Stimulated activated CD8-positive, alpha-beta memory T cell treated with anti-CD3 and anti-CD28 coated beads, Interleukin-4, amount 100 ng/mL, for 48 hours (primary cell): ENCODE measurements at places on chromosomes 16 and 17.

- no peak for DNase-seq
Measured at GRCh38 chr16:87486713-87487247, 6.0 kb downstream of the ZCCHC14 start.

DNA sequence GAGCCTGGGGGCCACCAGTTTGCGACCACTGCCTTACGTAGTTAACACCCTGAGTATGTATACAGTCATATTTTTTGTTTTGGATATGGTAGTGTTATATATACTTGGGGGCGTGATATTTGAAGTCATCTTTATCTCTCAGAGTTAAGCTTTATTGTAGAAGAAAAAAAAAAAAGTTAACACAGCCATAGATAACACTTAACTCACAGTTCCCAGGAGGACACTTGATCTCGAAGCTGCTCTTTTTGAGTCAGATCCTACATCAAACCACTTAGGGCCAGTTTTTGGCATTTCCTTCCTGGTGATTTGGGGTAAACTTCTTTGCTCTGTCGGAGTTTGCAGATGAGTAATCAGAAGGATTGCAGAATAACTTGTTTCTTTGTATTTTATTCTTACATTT is 5.8 kb downstream of the ITPRIPL2 start:
- DNase-seq: no peak

DNA sequence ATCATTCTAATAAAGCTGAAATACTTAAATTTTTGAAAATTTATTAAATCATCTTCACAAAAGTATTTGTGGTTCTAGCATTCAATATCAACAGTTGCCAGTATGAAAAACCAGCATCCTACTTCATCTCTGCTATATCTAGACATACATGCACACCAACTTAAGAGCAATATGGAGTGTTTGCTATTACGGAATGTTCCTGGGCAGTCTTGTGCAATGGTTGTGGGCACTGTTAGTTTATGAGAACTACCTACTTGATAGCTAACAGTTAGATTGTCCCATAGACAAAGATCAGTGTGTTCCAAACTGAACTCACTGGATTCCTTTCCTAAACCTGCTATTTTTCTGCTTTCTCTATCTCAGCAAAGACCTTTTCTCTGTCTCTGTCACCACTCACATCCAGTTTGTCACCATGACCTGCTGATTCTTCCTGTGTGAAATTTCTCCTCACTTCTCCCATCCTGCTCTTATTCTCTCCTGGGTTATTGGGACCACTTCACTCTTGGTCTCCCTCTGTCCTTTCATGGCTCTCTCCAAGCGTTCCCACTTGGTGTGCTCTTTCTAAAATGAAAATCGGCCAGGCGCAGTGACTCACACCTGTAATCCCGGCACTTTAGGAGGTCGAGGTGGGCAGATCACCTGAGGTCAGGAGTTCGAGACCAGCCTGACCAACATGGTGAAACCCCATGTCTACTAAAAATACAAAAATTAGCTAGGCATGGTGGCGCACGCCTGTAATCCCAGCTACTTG is 27.7 kb downstream of the CNTROB start:
- DNase-seq: no peak

- DNase-seq: no peak
Measured at GRCh38 chr16:354971-355461, 2.5 kb upstream of the AXIN1 start.

DNA sequence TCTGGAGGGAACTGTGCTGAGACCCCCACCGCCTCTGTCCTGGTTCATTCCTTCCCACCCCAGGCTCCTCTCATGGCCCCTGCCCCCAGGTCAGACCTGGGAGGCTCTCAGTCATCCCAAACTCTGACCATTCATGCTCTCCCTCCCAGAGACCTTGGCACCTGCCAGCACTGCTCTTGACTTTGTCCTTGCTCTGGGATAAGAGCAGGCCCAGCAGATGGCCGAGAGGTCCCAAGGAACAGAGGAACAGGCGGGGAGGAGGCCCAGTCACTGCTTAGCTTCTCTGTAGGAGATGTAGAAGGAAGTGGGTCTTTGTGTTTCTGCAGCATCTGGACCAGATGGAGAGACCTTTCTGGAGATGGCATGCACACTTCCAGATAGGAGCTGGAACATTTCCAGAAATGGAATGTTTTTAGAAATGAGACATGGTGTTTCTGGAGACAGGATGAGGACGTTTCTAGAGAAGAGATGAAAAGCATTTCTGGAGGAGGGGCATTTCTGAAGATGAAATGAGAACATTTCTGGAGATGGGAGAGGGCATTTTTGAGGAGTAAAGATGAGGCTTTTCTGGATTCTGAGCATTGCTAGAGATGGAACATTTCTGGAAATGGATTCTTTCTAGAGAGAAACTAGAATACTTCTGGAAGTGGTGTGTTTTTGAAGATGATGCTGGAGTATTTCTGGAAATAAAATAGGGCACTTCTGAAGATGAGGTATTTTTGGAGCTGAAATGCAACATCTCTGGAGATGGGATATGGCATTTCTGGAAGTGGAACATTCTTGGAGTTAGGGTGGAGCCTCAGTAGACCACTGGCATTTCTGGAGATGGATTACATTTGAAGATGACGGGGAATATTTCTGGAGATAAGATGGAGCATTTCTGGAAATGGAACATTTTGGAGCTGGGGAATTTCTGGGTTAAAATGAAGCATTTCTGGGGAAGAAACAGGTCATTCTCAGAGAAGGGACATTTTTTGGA is 55.2 kb downstream of the RAI1 start:
- no peak for DNase-seq

DNA sequence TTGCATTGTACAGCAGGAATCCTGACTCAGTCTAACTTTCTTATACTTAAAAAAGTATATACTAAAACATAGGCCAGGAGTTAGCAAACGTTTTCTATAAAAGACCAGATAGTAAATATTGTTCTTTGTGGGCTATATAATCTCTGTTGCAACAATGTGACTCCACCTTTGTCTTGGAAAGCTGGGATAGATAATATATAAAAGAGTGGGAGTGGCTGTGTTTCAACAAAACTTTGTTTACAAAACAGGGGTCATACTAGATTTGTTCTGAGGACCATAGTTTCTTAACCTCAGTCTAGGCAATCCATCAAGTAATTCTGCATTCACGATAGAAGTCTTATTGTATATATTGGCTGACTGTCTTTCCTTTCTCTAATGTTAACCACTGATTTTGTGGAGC is 9.0 kb upstream of the TBC1D3B start:
- no peak for DNase-seq

- no peak for DNase-seq
Measured at GRCh38 chr16:26269673-26270072, 577.9 kb downstream of the HS3ST4 start.

- no peak for DNase-seq
Measured at GRCh38 chr17:54339731-54340130, 517.0 kb downstream of the KIF2B start.

GRCh38 chr17:76260669-76261068 is 4.5 kb upstream of the UBALD2 start:
- no peak for DNase-seq

DNA sequence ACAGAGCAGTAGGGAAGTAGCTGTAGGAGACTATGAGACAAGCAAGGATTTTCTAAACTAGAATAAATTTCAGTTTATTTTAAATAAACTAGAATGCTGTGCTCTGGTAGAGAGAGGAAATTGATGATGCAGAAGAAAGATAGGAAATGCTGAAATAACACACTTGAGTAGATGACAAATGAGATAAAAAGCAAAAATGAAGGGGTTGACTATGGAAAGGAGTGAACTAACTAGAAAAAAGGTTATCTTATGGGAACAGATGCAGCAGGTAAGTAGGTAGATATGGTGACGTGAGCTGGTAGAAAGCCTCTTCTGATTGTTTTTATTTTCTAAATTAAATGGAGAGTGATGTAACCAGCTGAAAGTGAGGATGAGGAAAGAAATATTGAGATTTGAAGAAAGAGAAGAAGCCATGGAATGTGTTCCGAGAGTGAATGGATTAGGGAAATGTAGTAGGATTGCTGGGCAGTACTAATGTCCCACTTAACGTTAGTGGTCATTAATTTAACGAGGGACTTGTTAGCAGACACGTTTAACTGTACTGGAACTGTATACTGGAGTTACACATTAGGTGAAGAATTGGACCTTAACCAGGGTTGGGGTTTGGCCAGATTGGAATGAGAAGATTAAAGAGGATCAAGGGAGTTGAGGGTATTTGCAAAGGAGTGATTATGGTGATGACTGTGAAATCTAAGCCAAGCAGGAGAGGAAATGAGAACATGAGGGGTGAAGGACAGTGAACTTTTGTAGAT is 196.5 kb downstream of the TANC2 start:
- no peak for DNase-seq

DNA sequence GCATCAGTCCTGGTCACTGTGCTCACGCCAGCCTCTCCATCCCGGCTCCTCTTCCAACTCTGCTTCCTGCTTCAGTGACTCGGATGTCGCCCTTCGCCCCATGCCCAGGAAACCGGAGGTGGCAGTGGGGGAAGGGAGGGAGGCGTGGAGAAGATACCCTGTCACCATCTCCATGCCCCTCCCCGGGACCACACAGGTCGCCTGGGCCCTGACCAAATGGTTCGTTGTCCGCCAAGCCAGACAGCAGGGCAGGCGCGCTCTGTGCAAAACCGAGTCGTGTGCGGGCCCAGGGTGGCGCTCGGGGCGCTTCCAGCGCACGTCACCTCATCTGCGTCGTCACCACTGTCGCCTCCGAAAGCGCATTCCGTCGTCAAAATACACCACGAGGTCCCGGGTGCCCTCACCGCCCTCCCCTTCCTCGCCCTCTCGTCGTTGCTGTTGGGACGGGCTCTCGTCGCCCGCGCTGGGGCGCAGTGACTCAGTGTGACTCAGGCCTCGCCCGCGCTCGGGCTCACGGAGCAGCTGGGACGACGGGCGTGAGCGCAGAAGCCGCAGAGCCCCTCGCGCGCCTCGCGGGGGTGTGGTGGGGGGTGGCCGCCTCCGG is 39.2 kb downstream of the ZNF778 start:
- DNase-seq: peak; percentile 84

GRCh38 chr17:72299100-72299499 is 178.3 kb downstream of the SOX9 start:
- DNase-seq: no peak

- DNase-seq: no peak
Measured at GRCh38 chr17:17552351-17553216, 38.9 kb downstream of the PEMT start.

DNA sequence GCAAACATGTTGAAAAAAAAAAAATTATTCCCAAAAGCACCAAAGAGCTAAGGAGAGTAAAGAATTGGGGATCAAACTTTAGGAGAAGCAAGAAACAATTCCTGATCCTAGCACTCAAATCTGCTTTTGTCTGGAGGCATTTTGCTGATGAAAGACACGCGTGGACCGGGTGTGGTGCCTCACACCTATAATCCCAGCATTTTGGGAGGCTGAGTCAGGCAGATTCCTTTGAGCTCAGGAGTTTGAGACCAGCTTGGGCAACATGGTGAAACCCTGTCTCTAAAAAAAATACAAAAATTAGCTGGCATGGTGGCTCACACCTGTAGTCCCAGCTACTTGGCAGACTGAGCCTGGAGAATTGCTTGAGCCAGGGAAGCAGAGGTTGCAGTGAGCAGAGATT is 35.4 kb downstream of the ZFP90 start:
- no peak for DNase-seq

DNA sequence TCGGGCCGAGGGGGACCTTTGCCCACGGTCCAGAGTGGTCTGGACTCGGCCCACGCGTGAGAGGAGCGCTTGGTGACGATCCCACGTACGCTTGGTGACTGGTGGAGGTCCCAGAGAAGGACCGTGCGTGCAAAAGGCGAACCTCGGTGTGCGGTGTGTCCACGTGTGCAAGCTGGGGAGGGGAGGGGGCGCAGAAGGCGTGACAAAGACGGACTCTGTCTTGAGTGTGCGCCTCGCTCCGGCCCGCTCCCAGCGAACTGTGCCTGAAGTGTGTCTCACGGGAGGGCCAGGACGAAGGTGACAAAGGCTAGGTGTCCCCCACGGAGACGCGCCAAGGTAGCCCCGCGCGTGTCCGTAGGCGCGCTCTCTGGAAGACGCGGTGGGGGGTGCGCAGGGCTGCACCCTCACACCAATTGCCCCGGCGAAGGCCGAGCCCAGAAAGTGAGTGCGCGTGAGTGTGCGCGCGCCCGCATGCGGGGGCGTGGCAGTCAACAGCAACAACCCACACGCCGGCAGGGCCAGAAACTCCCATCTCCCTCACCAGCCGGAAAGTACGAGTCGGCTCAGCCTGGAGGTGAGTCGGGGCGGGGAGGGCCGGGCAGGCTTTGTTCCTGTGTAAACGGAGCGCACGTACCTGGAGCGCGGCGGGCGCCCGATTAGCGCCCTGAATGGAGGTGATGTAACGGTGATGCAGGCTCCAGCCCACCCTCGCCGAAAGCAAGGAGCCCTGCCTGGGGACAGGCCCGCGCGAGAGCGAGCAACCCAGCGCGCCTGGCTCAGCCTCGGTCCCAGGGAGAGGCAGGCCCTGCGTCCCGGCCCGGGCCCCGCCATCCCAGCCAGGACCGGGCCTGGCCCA is at the start of gene GPRC5C:
GPRC5C (plus strand) TSS at position 521 of the 856 bp plus-strand sequence. CDS start 7,689 bp downstream, outside the sequence.
- DNase-seq: peak; percentile 70
